ENCODE measurements at places on chromosomes 7 and 10.

- DNase-seq = no peak
Measured at GRCh38 chr7:105487579-105488571, 34.2 kb downstream of the PUS7 start.

DNA sequence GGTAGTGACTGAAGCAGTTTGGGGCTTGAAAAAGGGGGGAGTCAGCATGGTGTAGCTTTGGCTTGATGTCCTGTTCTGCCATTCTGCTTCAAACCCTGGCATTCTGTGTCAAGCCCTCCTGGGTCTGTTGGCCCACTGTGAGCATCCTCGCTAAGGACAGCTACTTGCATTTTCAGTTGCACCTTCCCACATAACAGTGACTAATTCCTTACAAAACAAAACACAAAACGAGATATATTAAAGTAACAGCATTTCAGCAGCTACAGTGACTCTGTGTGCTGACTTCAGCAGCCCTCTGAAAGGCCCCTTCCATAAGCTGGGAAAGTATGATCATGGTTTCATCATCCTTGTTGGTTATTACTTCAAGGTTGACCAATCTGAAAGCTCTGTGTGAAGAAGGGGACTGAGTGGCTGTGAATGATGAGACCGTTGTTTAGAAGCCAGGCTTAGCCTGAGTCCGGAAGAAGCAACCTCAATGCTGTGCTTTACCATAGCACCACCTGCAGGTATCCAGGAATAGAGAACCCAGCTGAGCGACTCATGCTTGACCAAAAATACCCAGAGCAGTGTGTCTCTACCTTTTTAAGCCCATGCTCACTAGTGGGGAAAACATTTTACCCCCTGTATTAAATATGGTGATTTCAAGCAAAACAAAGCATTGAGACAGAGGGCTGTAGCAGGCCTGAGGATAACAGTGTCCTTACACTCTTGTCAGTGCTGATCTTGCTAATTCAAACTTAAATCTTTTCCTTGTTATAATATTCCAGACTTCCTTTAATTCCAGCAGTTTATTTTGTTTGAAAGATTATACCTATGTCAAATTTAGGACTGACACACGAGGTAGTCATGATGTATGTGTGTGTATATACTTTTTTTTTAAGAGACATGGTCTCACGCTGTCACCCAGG, 42.6 kb upstream of the CC2D2B start:
- peak; percentile 44 for DNase-seq

- no peak for DNase-seq
Measured at GRCh38 chr7:45979275-45980180, 58.5 kb upstream of the IGFBP3 start.

- DNase-seq = peak; percentile 15
Measured at GRCh38 chr7:139830782-139831501, 1.9 kb downstream of the TBXAS1 start.

DNA sequence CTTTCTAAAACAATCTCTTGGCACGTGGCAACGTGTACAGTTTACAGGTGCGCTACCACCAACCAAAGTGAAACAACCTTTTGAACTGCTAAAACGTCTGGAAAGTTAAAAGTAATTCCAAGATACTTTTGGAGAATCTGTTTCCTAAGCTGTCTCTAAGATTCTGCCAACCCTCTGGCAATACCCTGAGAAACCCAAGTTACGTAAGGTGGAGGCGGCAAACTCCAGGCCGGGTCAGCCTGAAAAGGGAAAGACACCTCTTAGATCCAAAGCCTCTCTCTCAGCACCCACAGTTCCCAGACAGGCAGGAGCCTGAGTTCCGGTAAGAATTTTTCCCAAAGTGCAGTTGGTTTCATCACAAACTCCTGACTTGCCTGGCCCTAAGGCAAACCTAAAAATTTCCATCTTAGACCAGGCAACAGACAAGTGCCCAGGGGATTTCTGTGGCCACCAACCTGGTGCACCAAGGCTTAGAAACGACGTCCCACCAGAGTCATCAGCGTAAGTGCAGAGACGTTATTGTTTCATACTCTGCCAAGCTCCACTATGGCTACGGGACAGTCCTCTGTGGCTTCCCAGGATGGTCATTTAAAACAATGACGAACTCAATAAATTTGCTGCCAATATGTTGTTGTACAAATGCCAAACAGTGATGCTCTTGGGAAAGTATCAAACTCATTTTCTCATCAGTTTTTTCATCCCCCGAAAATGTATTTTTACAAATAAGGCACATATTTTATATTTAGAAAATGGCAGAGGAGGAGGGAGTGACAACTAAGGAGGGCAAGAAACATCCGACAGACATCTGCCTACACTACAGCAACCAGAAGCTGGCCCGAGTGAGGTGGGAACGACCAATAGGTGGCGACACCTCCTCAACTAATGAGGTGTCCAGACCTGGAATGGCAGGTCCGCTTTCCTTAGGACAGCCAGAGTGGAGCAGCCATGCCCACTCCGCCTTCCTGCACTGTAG, 205.8 kb upstream of the FRMD4A start:
- no peak for DNase-seq

GRCh38 chr10:47330804-47331203, 8.6 kb downstream of the GDF2 start:
- no peak for DNase-seq

DNA sequence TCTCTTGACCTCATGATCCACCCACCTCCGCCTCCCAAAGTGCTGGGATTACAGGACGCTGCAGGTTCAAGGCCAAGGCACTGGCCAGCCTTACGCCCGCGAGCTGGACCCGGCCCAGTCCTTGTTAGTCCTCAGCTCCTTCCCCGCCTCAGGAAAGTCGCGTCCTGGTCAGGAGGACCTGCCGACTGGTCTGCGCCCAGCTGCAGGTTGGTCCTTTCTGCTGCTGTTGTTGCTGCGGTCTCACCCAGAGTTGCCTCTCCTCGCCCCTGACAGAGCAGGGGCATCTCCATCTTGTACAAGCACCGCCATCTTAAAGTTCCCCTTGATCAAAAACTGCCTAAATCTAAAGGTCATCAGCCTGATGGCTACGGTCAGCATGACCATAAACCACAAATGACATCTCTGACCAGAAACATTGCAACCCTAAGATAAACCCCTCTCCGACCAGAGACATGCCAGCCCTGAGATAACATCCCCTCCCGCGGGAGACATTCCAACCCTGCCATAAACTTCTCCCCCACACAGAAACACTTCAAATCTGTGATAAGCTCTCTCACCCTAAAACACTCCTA, 13.9 kb upstream of the BMS1 start:
- DNase-seq = no peak

DNA sequence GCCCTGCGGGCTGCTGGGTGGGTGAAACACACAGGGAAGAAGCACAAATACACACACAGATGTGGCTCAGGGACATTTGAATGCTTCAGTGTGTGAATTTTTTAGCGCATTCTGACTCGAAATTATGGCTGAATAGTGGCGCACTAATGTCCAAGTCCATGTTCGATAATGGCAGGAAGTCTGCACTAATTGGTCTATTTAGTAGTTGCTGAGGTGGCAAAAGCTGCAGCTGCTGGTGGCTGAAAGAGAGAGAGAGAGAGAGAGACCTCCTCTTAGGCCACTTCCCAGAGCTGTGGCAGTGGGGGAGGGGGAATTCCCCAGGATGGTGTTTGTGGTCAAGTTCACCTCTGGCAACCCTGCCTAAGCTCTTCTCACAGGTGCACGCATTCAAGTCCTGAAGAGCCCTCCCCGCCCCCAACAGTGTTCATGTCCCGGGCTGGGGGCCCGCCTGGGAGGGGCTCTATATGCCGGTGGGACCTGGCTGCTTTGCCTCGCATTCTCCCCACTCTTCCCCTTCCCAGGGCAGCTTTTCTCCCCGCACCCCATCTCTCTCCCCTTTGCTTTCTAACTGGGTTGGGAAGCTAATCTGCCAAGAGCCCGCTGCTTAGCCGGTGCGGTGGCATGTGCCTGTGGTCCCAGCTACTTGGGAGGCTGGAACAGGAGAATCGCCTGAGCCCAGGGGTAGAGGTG, 6.0 kb upstream of the MNX1 start:
- DNase-seq = peak; percentile 74

DNA sequence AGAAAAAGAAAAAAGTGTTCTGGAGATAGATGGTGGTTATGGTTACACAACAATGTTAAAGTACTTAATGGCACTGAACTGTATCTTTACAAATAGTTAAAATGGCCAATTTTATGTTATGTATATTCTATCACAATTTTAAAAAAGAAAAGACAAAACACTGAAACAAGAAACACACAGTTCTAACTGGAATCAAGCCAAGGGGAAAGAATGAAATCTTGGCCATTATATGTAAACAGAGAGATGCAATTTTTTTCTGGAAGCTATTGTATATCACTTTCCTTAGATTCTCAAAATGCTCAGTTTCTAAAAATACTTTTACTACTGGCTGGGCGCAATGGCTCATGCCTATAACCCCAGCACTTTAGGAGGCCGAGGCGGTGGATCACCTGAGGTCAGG, 4.1 kb downstream of the COA1 start:
- no peak for DNase-seq

DNA sequence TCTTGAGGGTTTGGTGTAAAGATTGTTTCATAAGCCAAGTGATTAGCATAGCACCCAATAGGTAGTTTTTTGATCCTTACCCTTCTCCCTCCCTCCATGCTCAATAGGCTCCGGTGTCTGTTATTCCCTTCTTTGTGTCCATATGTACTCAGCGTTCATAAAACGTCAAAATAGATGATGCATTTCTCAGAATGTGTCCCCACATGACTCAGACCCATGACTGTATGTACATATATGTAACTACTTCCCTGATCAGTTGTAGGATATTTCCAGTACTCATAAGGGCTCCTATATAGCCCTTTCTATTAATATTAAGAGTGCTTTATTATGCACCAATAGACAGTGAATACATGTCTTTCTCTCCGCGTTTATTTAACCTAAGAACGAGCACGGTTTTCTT, 466.9 kb downstream of the KIF20B start:
- no peak for DNase-seq

- DNase-seq = no peak
Measured at GRCh38 chr10:115129752-115130151, 36.6 kb downstream of the ATRNL1 start.

- no peak for DNase-seq
Measured at GRCh38 chr10:110525349-110526260, 27.9 kb downstream of the DUSP5 start.

DNA sequence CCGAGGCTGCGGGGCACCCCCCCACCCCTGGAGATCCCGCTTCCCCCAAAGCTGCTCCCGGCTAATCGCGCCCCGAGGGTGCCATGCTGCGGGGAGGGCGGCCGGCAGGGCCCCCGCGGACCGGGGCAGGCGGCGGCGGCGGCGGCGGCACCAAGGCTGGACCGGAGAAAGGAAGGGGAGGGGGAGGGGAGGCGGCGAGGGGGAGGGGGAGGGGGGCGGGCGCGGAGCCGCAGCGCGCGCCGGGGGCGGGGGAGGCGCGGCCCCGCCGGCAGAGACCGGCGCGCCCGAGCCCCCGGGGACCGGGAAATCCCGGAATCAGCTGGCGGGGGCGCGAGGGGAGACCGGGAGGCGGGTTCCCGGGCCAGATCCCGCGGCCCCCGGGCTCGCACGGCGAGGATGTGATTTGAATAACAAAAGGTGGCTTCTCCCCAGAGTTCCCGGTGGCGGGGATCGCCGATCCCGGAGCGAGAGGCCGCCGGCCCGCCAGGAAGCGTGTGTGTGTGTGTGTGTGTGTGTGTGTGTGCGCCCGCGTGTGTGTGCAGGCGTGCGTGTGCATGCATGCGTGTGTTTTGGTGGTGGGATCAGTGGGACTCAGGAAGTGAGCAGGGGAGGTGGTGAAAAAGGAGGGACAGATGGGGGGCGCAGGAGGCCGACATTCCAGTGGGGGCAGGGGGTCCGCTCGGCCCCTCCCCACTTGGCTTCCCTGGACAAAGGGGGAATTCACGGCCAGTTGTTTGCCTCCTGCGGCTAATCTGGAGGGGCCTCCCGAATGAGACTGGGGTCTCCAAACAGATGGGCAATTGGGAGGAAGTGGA, 99.5 kb downstream of the HIP1 start:
- DNase-seq = no peak

Measured in GM12864 (cell line).